Inflammatory macrophage treated with lipopolysaccharide for 1 hour (primary cell): ENCODE measurements at places on chromosomes 5 and 9.

GRCh38 chr9:19200229-19200628, 30.3 kb upstream of the DENND4C start:
- no peak for DNase-seq

DNA sequence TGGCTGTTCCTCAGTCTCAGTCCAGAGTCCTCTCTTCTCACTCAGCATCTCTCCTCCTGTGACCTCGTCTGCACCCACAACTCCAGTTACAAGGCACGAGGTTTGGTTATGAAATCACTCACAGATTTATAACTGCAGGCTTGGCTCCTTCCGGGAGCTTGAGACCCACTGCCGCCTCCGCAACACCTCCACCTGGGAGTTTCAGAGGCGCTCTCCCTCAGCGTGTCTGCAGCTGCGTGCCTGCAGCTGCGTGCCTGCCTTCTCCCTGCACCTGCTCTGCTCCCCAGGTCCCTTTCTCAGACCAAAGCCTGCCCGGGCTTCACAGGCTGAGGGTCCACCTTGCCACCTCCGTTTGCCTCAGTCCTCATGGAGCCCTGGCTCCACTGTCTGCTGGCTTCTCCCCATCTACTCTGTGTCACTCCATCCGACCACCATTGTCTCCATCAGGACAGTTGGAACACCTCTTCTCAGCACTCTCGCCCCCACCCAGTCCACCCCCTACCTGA, 51.5 kb downstream of the HRH2 start:
- no peak for DNase-seq

- DNase-seq, result no peak
These were observed 280.8 kb downstream of the AOPEP start for GRCh38 chr9:95007226-95007869.

DNA sequence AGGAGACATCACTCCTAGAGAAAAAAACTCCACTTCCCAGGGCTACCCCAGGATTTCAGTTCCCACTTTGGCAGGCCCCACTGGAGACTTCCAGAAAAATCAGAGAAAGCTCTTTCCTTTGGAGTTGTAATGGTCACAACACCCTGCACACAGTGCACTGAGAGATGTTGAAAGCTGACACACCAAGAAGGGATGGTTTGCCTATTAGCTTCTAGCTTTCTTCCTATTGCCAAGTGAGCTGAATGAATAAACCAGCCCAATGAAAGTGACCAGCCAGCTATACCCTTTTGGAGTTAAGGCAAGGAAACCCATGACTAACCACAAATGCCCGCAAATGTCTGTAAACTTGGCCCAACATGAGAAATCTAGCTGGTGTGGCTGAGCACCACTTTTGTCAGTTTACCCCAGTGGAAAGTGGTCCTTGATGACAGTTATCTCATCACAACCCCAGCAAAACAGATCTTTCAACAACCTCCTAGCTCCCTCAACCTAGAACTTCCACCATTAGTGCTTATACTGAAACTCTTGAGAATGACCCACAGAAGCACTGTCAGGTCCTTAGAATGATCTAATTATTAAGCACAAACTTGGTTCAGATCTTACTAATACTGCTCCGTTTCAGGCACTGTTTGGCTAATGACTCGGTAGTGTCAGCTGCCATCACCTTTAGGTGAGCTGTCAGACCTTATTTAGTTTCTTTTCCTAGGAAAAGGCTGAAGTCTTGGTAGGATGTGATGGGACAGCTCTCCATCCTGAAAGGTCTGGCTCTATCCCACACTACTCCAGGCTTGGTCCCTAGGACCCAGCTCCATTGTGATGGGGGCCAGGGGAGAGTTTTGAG, 11.2 kb downstream of the IRF1 start:
- peak; percentile 66 for DNase-seq

- no peak for DNase-seq
These were observed 113.3 kb upstream of the RAI14 start for GRCh38 chr5:34542818-34543217.

GRCh38 chr5:143663872-143664271, 148.1 kb upstream of the HMHB1 start:
- DNase-seq, result no peak

DNA sequence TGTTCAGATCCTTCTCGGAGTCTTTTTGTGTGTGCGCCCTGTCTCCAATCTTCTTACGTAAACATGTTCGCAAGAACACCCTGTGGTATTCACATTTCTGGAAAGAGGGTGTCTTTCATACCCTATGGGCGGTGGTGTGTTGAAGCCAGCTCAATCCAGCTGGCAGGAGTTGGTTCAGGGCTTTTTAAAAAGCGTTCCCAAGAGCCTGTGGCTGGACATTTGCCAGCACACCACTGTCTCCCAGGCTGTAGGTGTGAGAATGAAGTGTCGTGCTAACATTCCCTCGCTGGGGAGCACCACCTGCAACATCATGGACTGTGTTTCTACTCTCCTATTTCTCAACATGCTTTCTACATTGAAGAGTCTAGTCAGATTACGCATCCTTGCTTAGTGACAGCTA, 51.7 kb downstream of the S1PR3 start:
- no peak for DNase-seq

- no peak for DNase-seq
These were observed 698 bp downstream of the NFX1 start for GRCh38 chr9:33291031-33291397.

DNA sequence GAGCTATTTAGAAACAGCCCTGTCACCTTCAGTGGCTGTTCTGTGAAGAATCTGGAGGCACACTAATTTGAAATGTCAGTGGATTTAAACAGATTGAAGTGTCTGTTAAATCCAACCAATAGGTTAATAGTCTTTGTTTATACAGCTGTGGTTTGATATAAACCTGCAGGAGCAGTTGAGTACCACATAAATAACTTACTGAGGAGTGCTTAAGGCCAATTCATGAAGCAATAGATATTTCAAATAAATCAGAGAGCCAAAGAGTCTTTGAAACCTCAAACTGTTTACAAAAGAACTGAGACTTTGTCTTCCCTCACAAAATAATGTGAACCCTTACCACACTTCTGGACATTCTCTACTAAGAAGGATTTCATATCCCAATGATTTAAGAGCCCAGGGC, 111.9 kb downstream of the FEM1C start:
- DNase-seq, result no peak

DNA sequence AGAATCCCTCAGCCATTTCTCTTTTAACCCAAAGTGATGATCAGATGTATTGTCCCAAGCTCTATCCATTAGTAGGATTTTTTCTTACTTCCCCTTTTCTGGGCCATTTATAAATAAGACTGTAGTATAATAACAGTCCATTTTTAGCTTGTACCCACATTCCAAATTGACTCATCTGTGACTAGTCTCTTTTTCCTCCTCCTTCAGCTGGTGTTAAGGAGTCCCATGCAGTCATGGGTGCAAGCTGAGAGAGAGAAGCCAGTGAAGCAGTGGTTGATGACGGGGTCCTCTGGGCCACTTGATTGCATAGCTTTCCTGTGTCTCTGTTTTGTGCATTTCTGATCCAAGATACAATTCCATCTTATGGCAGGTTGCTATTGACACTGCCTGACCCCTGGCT, 476.0 kb upstream of the CD180 start:
- no peak for DNase-seq

GRCh38 chr5:147234825-147235635, at the start of gene STK32A:
STK32A (plus strand) TSS chr5:147235026; CDS start chr5:147239635, 4,609 bp downstream.
- DNase-seq, result no peak

DNA sequence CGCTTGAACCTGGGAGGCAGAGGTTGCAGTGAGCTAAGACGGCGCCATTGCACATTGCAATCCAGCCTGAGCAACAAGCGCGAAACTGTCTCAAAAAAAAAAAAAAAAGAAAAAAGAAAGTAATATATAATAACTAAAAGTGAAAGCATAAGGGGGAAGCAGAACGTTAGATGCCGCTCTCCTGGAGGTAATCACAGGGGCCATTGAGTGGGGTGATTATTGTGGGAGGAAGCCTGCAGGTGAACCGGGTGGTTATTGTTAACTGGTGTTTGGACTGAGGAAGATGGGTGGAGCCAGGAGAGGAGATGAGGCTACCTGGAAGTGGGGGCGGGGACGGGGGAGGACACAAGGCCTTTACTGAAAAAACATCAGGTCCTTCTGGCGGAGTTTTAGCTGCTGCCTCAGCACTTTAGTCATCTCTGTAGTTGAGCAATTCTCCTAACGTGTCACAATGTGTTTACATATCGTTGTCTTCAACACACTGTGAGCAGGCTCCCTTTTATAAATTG, 5.3 kb upstream of the TJP2 start:
- peak; percentile 65 for DNase-seq

DNA sequence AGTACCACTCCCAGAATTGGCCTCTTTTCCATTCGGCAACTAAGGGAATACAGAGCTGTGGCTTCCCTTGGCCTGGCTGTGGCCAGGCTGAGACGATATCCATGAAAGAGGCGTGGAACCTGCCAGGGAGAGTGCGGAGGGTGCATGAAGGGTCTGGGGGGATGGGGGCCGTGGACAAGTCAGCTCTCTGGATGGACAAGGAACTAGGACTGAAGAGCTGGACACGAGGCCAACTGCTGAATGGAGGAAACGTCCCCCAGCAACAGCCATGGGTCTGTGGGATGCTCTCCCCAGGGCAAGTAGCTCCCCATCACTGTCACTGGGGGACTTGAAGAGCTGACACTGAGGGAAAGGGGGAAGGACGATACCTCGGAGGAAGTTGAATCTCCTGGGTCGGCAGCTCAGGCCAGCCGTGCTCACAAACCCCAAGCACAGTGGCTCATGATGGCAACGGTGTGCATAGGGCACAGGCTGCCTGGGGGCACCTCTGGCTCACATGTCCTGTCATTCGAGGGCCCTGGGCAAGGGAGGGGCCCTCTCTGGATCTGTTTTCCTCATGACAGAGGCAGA, 4.1 kb upstream of the OLFM1 start:
- DNase-seq, result no peak

DNA sequence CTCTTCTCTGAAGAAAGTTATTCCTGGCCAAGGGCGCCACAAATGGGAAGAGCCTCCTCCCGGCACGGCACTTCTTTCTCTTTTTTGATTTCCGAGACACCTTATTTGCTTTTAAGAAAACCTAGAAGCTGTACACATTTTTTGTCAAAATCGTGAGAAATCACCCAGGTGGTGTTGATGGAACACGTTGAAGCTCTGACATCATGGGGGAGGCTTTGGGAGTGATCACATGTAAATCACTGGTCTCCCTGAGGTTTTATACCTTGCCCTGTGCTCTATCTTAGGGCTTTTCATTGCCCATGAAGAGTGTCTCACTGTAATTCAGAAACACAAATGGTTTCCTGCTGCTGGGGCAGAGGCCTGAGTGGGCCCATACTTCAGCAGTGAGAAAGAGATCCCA, 27.4 kb downstream of the SLC36A1 start:
- DNase-seq, result no peak

DNA sequence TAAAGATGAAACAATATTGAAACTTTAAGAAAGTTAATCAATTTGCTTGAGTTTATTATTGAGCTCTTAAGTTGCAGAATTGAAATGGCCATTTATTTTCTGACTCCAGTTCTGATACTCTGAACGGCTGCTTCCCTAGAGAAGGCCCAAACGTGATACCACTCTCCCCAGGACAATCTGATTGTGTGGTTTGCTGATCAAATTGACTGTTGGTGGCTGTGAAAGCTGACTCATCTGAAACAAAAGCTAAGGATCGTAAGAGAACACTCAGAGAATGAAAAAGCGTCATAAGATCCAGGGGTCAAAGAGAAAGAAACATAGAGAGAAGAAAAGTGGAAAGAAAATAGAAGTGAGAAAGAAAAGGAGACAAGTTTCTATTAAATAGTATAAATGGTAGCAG, 147.2 kb downstream of the IZUMO3 start:
- DNase-seq, result no peak

GRCh38 chr9:9820436-9820835, 792.4 kb downstream of the PTPRD start:
- no peak for DNase-seq

DNA sequence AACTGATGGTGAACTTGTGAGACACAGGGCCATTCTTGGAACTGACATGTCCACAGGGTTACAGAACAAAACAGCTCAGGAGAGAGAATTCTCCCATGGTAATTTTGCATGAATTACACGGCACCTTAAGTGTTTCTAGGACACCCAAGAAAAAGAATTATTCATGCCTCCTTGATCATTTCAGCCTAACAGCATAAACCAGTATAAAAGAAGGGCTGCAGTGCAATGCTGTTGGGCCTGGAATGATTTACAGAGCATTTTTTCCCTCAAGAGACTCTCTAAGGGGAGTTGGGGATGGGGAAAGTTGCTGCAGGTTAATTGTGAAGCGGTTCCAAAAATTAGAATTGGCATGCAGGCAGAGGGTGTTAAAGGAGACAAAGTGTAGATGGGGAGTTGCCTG, 136.4 kb upstream of the FBXL7 start:
- DNase-seq, result no peak

DNA sequence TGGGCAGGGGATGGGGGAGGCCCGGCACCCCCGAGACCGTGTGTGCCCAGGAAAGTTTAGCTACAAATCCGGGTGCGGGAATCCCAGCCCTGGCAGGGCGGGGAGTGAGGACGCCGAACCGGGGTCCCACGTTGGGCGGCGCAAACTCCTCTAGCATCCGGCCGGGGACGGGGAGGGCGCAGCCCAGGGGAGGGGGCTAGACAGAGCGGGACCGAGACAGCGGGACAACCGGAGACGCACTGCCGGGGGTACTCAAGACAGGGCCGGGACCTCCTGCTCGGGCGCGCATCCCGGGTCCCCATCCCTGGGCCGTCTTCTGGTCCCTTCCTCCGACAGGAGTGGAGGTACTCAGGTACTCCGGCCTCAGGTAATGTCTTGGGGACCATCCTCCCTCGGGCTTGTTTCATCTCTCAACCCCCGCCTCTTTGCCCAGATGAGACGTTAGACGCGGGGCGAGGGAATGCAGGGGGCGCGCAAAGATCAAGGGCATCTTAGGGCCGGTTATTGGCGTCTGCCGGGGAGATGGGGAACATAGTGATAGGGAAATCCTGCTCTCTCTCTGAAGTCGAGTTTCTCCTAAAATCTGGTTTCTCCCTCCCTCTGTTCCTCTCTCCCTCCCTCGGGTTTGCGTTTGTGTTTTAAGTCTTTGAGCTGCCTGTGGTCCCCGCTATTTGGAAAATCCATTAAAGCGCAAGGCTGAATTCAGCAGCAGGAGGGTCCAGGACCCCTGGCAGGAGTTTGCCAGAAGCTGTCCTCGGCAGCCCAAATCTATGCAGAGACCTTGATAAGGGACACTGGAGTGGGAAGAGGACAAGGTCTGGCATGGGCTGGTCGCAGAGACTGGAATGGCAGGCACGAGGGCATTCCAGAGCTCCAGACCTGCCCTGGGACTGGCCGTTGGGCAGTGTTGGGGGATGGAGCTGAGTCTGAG, 815 bp downstream of the PDZD2 start:
- no peak for DNase-seq

DNA sequence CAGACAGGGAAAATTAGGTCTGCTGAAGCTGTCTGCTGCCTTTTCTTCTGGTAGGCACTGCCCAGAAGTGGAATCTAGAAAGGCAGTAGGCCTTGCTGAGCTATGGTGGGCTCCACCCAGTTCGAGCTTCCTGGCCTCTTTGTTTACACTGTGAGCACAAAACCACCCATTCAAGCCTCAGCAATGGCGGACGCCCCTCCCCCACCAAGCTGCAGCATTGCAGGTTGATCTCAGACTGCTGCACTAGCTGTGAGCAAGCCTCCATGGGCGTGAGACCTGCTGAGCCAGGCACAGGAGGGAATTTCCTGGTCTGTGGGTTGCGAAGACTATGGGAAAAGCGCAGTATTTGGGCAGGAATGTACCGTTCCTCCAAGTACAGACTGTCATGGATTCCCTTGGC, 18.5 kb downstream of the AGTPBP1 start:
- no peak for DNase-seq

- no peak for DNase-seq
These were observed 94.3 kb downstream of the MVB12B start for GRCh38 chr9:126420643-126421564.
